ENCODE measurements at places on chromosomes 6 and 20. TPM values are rescaled to one million over a fixed set of nuclear protein-coding genes. Genes with fewer than 3 reads are reported as not detected.

The SCRT2 gene
- not detected for polyA plus RNA-seq

The FAM50B gene
- polyA plus RNA-seq = 10.3 TPM

The SLC24A3 gene
- polyA plus RNA-seq = not detected

The ZNF391 gene
- polyA plus RNA-seq = 1.6 TPM

The EDN3 gene
- polyA plus RNA-seq = not detected

The ZNF334 gene
- not detected for polyA plus RNA-seq

The HLA-DOA gene
- 12.0 TPM for polyA plus RNA-seq

The CAP2 gene
- 1.0 TPM for polyA plus RNA-seq

Measured in CD8-positive, alpha-beta memory T cell (primary cell).